ENCODE measurements at places on chromosomes 7 and 10.

DNA sequence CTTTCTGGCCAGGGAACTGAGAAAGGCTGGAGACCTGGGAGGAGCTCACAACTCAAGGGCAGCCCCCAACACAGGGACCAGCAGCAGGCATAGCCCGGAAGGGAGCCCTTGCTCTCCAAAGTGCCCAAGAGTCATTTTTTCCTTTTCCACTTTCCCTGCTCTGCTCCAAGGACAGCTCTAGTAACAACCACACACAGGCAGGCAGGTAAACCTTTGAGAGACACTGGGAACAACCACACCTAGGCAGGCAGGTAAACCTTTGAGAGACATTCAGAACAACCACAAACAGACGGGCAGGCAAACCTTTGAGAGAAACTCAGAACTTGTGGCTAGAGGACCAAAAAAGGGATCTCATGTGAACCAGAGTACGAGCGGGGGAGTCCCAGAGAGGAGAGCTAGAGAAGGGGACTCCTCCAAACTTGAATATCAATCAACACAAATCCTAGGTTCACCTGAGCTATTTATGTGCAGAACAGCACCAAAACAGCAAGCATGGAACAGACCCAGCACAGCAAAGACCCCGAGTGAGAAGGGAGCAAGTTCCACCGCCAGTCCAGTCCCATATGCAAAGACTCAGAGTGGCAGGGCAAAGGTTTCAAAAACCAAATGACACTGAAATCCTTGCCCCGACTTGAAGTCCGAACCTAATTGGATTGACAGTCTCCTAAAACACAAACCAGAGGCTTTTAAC, 33.6 kb upstream of the GUSB start:
- no peak for DNase-seq

DNA sequence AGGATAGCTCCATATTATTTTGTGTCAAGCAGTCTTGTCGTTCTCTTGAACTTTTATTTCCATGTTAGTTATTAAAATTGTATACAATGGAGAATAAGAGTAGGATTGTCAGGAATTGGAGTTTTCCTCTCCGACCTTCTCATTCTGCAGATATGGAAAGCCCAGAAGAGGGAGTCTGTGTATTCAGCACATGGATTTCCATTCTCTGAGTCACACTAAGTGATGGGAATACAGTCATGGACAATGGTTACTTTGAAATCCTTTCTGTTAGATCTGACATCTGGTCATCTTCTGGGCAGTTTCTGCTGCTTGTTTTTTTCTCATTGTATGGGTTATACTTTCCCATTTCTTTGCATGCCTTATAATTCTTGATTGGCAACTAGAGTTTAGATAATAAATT, 5.0 kb upstream of the TASOR2 start:
- no peak for DNase-seq

DNA sequence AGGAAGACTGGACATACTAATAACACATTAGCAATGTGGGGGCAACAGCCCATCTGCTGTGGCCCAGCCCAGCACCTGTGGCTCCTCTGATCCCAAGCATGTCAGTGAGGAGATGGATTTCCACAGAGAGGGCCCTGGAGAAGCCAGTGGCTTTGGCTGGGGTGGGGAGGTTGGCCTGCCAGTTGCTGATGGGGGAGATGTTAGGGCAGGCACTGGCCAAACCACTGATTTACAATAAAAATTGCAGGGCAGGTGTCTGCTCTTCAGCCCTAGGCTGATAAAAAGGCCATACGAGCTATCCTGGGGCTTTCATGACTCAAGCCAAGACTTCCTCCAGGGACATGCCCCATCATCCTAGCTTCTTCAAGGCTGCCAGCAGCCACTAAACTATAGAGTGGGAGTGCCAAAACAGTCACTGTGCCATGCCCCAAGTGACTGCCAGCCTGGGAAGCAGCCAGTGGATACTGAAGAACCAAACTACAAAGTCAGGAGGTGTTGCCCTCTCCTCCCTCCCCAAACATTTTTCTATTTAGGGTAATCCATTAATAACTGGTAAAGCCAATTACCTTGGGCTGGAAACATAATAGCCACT, 37.8 kb downstream of the DPCD start:
- DNase-seq, result no peak

DNA sequence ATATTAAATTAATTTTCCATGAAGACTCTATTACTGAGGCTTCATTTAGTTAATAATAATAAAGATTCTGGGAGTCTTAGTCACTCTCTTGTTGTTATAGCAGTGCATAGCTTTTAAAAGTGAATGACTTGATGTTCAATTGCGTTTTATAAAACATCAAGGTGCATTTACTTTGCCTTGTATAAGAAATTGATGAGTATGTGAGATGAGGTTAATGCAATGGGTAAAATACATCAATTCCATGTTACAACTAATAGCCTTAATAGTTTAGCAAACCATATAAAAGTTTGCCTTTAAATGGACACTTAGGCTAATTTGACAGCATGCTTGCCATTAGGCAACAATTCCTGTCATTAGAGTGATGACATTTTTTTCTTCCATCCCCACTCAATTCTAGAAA, 173.6 kb upstream of the TEX47 start:
- DNase-seq, result no peak

DNA sequence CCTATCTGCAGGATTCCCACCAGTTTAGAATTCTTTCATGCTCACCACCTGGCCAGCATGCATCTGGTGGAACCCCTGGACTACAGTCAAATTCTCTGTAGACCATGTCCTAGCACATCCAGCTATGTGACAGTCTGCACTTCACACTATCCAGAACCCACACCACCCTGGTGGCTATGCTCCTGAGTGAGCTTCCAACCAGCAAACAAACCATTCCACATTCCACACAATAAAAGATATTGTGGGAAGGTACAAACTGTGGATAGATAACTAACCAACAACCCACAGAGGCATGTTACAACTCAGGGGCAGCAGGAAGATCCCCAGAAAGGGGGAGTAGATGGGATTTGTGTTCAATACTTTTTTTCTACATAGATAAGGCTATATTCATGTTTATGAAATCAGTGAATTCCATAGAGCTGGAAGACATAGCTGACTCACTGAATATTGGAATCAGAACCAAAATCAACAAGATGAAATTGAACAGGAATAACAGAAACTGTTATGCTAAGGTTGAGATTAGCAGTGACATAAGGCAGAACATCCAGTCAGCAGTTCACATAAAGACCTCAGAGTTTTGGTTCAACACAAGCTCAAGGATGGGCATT, 72.5 kb downstream of the LRRC17 start:
- DNase-seq, result no peak

GRCh38 chr10:106515206-106515790, 649.2 kb downstream of the SORCS1 start:
- no peak for DNase-seq

GRCh38 chr10:103125323-103126267, 67.5 kb downstream of the NT5C2 start:
- no peak for DNase-seq

DNA sequence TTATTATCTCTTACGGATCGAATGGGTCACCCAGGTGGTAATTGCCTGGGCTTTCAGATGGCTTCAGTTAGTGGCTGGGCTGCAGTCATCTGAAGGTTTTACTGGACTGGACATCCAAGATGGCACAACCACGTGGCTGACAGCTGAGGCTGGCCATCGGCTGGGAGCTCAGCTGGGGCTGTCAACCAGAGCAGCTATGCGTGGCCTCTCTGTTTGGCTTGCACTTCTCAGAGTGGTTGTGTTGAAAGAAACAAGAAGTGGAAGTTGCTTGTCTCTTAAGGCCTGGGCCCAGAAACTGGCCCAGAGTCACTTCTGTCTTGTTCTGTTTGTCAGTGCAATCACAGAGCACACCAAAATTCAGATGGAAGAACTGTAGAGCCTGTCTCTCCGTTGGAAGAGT, 5.7 kb upstream of the GDI2 start:
- no peak for DNase-seq

DNA sequence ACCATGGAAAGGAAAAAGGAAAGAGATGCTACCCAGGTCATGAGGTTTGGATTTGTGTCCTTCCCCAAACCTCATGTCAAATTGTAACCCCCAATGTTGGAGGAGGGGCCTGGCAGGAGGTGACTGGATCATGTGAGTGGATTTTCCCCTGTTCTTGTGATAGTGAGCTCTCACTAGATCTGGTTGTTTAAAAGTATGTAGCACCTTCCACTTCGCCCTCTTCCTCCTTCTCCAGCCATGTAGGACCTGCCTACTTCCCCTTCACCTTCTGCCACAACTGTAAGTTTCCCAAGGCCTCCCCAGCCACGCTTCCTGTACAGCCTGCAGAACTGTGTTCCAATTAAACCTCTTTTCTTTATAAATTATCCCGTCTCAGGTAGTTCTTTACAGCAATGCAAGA, 113.9 kb downstream of the FAM107B start:
- DNase-seq, result no peak

- no peak for DNase-seq
These were observed 330.1 kb upstream of the PHF14 start for GRCh38 chr7:10643545-10643944.

DNA sequence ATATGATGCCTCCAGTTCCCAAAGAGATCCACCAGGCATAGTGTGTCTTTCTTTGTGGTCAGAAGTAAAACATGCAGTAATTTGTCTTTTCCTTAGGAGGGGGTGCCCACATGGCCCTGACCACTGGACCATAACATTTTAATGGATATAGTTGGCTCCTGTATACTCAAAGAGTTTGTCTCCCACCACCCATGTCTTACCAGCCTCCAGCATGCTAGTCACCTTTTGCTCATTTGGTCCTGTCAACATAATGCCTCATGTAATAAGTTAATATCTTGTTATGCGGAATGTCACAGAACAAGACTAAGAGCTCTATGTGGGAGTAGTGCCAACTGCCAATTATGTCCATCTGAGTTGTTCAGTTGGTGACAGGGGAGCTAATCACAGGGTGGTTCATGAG, 83.4 kb upstream of the IFRD1 start:
- no peak for DNase-seq

DNA sequence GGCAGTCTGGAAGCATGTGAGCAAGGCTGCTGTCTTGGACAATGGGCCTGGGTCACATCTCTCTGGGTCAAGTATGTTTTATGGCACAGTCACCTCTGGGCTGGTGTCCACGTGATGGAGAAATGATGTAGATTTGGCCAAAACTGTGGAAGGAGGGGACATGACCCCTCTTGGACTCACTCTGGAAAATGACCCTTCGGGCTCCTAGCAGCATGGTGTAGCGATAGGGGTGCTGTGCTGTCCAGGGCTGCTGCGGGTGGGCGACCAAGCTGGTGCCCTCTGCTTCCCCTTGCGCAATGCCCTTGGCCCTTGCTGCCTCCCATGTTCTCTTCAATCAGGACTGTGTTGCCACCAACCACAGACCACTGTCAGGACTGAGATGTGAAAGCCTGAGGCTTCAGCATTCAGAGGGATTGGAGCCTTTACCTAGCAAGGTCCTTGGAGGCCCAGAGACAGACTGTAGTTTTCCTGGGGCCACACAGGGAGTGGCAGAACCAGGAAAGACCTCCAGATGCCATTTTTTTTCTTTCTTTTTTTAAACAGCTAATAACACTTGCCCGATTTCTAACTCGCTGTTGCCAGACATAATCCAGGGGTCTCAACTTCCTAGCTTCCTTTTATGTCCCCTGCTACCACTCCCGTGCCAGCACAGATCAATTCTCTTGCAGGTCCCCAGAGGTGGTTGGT, 6.1 kb downstream of the CYP26A1 start:
- no peak for DNase-seq

DNA sequence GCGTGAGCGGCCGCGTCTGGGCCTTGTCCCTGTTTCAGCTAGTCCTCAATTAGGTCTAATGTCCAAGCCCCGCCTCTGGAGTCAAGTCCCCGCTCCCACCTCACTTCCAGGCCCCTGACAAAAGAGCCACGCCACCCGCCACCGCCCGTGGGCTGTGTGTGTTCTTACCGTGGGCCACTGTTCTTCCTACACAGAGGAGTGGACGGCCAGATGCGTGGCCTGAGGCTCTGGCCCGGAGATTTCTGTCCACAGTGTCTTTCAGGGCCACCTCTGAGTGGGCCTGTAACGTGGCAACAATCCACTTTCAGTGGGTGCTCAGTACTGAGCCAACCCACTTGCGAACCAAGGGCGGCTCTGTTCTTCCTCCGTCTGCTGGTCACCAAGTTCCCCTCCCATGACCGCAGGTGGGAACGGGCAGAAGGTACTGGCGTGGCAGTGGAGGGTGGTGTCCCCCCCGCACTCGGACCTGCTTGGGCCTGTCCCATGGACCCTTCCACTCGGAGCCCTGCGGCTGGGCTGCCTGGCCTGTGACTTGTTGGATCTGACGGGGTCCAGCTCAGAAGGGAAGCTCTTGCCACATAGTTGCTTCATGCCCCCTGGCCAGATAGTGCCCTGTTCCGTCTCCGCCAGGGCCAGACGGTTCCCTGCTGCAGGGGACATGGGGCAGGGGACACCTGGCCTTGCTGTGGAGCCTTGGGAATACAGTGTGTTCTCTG, 15.0 kb upstream of the ZFAND2A start:
- DNase-seq, result no peak

GRCh38 chr10:100637785-100638184, 102.0 kb downstream of the HIF1AN start:
- no peak for DNase-seq

DNA sequence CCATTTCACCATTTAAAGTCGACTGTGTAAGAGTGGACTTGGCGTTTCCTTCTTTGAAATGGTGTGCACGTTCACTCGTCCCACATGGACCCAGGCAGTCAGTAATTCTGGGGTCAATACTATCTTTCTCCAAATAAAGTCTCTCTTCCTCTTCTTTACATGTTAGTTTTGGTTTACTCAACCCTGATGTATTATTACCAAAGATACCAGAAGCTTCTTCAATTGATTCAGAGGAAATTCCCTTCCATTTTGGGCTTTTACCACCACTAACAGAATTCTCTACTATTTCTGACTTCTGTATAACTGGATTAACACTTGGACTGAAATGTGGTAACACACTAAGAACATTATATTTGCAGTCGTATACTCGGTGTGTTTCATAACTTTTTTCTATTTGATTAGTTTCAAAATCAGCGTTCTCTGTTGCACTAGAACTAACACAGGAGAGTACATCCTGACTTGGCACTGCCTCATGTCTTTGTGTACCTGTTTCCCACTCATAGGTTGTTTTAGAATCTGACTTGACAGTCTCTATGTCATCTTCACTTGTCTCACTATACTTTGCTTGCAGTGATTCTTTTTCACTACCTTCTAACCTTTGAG, 60.8 kb downstream of the LARP4B start:
- no peak for DNase-seq

- DNase-seq, result no peak
These were observed 451.5 kb upstream of the SEMA3D start for GRCh38 chr7:85638394-85638793.

GRCh38 chr10:114678820-114679219, 20.7 kb upstream of the ABLIM1 start:
- no peak for DNase-seq

DNA sequence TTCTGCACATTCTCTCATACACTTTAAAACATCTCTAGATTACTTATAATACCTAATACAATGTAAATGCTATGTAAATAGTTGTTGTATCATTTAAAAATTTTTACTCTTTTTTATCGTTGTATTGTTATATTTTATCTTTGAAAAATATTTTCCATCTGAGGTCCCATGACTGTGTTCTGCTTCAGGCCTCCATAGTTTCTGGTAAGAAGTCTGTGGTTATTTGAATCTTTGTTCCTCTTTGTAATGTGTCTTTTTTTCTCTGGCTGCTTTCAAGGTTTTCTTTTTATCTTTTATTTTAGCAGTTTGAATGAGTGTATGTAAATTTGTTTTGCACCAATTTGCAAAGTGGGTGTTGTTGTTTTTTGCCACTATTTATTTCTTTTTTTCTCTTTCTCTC, 263.1 kb downstream of the RPS24 start:
- DNase-seq, result no peak

- peak; percentile 68 for DNase-seq
These were observed 115.5 kb upstream of the ZMIZ1 start for GRCh38 chr10:78953113-78953798.

- DNase-seq, result peak; percentile 83
These were observed 9.1 kb upstream of the ASIC3 start for GRCh38 chr7:151038951-151039849.

GRCh38 chr10:35306852-35307251, 29.5 kb upstream of the CCNY start:
- DNase-seq, result no peak
